ENCODE measurements at places on chromosomes 4 and X. TPM values are rescaled to one million over a fixed set of nuclear protein-coding genes. Genes with fewer than 3 reads are reported as not detected.

MRFAP1 gene
- 404 TPM for polyA plus RNA-seq

TCEAL7 gene
- 32.7 TPM for polyA plus RNA-seq

UGT2A1 gene
- 1.6 TPM for polyA plus RNA-seq

PPEF1 gene
- polyA plus RNA-seq, result 0.79 TPM

GPR101 gene
- polyA plus RNA-seq, result not detected

ARHGAP6 gene
- polyA plus RNA-seq, result 14.3 TPM

HPGD gene
- polyA plus RNA-seq, result 28.4 TPM

LONRF3 gene
- polyA plus RNA-seq, result 1.1 TPM

USP17L22 gene
- polyA plus RNA-seq, result not detected

GRIA2 gene
- polyA plus RNA-seq, result 1.0 TPM

ABCG2 gene
- polyA plus RNA-seq, result 11.9 TPM

PAGE5 gene
- polyA plus RNA-seq, result not detected

CCDC158 gene
- polyA plus RNA-seq, result 0.82 TPM

Measured in left renal pelvis (tissue), 4 donors.